Psoas muscle (tissue), 8 donors: ENCODE measurements at places on chromosomes 5 and 9.

DNA sequence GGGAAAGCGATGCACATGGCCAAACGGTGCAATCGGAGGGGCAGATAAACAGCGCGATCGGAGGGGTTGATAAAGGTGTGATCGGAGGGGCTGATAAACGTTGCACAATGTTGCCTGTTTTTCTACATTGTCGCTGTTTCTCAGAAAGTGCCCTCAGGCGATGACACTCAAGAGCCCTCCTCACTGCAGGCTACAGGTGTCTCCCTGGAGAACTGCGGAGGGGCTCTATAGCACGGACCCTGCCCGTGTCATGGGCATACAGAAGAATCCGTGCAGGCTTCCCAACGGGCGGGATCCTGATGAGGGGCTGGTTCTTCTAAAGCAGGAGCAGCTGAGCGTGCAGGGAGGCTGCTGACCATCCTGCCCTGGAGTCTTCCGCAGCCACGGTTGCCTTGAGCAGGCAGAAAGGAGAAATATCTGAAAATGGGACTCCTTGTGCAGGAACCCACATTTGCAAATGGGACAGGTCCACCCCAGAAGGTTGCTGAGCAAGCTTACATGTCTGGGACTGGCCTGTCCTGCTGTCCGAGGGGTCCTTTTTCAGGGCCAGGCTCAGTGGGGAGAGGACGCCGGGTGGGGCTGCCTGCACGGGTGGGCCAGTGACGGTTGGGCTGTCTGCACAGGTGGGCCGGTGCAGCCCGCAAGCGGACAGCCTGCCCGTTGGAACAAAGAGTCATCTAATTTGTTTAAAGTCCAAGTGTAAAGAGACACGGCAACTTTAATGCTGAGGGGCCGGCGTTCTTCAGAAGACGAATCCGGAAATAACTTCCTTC, 25.1 kb upstream of the LPCAT1 start:
- DNase-seq: no peak

DNA sequence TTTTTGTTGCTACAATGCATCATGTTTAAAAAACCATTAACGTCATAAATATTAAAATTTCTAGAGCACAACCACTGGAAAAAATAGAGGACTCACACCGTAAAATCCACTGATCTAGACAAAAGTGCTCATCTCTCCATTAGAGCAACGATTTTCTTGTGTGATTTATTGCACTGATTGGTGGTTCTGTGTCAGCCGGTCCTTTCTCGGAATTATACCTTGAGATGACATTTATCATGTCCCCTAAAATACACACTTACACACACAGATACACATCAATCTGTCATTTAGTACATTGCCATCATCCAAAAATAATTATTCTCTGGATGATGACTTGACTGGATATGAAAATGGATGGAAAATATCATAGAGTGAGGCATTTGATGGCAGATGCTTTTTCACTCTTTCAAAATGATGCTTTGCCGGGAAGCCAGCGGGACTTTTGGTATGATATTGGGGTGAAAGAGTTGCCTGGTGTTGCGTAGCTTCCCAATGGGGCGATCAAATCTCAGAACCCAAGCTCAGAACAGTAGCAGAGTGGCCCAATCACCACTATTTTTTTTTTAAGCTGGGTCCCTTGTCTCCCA, 226.6 kb downstream of the GAS1 start:
- DNase-seq: peak; percentile 31

- no peak for DNase-seq
These were observed 33.9 kb downstream of the OLFML2A start for GRCh38 chr9:124810663-124811355.

DNA sequence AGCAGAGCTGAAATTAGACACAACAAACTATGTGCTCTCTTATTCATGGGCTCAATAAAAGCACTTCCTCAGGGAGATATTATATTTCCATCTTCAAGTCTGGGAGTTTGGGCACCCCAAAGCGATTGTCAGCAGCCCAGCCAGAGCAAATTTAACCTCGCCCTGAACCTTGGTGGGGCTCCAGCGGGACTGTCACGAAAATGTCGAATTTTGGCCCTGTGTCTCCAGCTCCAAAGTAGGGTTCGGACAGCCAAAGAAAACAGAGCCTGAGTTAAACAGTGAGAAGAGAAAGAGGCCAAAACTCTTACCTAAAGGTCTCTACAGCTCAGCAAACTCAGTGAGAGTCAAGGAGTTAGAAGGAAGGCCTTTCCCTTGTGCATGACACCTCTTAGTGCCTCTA, 432.9 kb downstream of the SPATA31D1 start:
- DNase-seq: no peak

DNA sequence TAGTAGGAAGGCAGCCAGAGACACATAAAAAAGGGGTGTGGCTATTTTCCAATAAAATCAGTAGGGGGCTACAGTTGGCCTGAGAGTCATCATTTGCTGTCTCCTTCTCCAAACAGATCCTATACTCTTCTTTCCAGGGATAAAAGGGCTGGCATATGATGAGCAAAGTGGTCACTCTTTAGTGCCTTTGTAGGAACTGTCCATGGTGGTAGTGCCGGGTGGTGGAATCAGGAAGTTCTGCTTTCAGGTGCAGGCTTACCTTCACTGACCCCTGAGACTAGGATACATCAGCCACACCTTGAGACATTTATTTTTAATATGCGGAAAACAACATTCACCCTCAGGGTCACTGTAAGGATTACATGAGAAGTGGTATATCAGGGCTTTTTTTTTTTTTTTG, 80.8 kb downstream of the ASTN2 start:
- no peak for DNase-seq

GRCh38 chr5:36878392-36879082, 2.0 kb downstream of the NIPBL start:
- DNase-seq: no peak

- DNase-seq: no peak
These were observed 43.5 kb upstream of the TCF7 start for GRCh38 chr5:134070725-134071613.

- DNase-seq: no peak
These were observed 9.3 kb downstream of the SLC46A2 start for GRCh38 chr9:112881331-112881730.

DNA sequence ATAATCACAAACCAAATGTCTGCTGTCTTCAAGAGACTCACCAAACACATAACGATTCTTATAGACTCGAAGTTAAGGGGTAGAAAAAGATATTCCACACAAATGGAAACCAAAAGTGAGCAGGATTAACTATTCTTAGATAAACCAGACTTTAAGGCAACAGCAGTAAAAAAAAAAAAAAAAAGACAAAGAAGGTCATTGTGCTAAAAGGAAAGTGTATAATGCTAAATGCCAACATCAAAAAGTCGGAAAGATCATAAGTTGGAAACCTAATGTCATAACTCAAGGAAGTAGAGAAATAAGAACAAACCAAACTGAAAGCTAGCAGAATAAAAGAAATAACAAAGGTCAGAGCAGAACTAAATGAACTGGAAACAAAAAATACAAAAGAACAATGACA, 714.6 kb downstream of the SEMA5A start:
- no peak for DNase-seq

DNA sequence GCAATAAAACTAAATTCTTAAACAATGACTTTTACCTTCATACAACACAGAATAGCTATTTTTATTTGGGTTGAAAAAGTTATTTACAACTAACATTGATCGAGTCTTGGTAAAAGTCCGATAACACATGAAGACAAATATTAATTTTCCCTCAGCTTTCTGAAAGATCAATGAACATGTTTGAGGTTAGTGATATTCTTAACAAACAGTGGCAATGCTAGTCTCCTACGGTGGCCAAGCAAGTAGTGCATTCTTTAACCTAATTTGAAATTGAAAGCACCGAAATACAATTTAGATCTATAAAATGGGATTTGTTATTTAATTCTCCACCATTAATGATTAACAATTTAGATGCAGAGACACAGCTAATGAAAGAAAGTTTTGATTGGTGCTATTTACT, 435.1 kb downstream of the HCN1 start:
- no peak for DNase-seq

GRCh38 chr9:76456202-76456926, 2.6 kb upstream of the GCNT1 start:
- DNase-seq: no peak
